Mesenteric fat pad (tissue), 1 donor: ENCODE measurements at places on chromosomes 11 and 22.

DNA sequence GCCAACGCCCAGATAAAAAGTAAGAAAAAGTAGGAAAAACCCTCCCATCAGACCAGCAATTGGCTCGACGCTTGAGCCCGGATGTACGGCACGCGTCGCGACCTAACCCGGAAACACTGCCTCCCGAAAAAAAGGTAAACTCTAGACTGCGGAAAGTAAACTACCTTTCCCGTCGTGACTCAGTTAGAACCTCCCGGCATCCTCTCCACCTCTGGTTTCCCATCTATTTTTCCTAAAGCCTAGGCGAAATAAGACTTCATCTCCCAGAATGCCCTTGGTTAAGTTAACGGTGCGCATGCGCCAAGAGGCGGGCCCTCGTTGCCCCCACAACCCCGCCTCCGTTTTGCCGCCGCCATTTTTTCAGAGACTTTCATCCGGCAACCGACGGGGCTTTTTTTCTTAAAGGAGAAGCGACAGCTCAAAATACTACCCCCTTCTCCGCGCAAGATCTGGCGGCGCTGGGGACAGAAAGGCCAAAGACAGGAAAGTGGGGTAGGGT, 678 bp upstream of the ZFP91 start:
- peak; percentile 96 for DNase-seq

DNA sequence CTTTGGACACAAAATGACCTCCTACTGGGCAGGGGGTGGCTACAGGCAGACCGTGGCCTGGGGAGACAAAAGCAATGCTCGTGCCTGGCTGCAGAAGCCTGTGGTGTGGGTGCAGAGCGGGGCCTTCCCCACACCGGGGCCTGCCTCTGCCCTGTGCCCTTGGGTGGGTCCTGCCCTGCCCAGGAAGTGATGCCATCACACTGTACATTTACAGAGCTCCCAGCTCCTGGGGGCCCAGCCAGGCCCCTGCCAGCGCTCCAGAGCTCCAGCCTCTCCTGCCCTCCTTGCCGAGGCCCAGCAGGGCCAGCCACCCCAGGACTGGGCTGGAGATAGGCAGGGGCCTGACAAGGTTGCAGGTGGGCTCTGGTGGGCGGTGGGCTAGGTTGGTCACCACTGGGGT, 40.1 kb downstream of the MUC5B start:
- DNase-seq = no peak

- no peak for DNase-seq
Observed at GRCh38 chr11:11709447-11710239, 87.8 kb upstream of the GALNT18 start.

- peak; percentile 73 for DNase-seq
Observed at GRCh38 chr11:119446871-119447663, 24.1 kb upstream of the THY1 start.

DNA sequence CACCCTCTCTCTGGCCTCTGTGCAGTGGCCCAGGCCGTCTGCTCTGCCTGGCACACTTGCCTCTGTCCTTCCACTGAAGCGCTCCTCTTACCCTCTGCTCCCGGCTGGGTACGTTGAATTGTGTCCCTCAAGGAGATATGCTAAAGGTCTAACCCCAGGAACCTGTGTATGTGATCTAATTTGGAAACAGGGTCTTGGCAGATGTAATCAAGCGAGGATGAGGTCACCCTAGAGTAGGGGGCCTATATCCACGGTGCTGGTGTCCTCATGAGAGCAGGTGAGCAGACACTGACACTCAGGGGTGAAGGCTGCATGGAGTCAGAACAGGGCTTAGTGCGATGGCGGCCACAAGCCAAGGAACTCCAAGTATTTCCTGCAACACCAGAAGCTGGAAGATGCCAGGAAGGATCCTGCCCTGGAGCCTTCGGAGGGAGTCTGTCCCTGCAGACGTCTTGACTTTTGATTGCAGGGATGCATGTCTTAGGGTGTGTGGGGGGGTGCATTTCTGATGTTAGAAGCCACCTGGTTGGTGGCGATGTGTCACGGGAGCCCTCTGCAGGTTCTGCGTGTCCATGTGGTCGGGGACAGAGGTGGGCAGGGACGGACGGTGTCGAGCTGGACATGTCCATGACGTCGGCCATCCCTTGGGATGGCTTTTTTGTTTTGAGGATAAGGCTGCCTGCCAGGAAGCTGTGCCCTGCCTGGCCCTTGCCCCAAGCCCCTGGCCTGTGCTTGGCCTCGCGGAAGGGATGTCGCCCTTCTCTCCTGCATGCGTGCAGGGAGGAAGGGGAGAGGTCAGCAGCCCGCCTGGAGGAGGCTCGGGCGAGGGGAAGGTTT, 68.6 kb downstream of the LRP5 start:
- no peak for DNase-seq

- no peak for DNase-seq
Observed at GRCh38 chr22:29093501-29094300, 20.9 kb downstream of the KREMEN1 start.

DNA sequence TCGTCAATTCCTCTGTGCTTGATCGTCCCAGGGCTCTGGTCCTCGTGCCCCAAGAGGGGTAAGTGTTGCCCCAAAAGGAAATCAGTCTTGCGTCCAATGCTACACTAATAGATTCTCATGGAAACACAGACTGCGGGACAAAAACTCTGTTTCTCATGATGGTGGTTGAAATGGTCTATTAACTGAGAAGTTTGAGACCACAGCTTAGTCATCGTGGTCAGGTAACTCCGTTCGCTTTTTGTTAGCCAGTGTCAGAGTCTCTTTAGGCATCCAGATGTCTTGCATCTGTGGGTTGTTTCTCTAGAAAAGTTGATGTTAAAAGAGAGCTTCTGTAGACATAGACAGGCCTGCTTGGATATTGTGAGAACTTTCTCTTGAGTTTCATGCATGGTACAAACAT, 104.6 kb upstream of the SORL1-AS1 start:
- no peak for DNase-seq

GRCh38 chr11:19802773-19803293, 90.2 kb downstream of the NAV2 start:
- DNase-seq = no peak

- DNase-seq = peak; percentile 96
Observed at GRCh38 chr11:75241036-75241905, 697 bp downstream of the TPBGL start.

- DNase-seq = no peak
Observed at GRCh38 chr22:22968366-22968765, 80.8 kb downstream of the IGLL5 start.

DNA sequence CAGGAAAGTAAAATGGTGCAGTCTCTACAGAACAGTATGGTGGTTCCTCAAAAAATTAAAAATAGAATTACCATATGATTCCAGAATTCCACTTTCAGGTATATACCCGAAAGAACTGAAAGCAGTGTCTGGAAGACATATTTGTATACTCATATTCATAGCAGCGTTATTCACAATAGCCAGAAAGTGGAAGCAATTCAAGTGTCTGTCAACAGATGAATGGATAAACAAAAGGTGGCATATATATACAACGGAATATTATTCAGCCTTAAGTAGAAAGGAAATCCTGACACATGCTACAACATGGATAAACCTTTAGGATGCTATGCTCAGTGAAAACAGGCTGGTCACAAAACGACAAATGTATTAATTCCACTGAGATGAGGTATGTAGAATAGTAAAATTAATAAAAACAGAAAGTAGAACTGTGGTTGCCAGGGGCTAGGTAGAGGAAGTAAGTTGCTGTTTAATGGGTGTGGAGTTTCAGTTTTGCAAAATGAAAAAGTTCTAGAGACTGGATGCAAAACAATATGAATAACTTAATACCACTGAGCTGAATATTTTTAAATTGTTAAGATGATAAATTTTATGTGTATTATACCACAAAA, 14.5 kb downstream of the SAA1 start:
- no peak for DNase-seq
